Lung (tissue), 17 donors: ENCODE measurements at places on chromosomes 5 and 9. TPM values are rescaled to one million over a fixed set of nuclear protein-coding genes. Genes with fewer than 3 reads are reported as not detected.

DNA sequence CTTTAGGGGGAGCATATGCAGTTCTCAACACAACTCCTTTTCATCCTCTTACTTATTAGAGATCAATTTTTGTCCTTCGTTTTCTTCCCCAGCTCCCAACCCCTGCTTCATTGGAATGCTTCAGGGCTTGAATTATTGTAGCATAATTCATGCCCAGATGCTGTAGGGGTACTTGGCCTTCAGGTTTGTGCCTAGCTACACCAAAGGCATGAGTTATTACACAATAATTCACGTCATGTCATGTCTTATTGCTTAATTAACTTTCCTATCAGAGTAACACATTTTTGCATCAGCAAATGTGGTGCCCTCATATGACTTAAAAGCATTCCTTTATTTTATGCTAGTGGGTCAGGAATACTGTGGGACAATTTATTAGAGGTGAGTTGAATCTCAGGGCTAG lies 507.2 kb downstream of the NFIB start:
- DNase-seq, result no peak

DNA sequence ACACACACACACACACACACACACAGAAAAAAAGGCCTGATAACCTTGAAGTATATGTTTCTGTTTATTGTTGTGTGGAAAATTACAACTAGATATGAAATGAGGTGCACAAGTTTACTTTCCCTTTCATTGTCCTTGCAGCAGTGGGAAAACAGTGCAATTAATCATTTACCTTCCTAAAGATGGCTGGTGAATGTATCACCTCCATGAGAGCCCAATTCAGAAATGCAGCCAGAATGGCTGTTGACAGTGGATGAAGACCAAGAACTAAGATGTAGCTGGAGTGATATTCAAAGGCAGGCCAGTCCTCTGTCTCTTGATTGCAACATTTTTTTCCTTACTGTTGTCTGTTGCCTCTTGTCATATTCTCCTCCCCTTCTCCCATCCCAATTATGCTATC lies 49.6 kb upstream of the EIF4EBP3 start:
- no peak for DNase-seq

DNA sequence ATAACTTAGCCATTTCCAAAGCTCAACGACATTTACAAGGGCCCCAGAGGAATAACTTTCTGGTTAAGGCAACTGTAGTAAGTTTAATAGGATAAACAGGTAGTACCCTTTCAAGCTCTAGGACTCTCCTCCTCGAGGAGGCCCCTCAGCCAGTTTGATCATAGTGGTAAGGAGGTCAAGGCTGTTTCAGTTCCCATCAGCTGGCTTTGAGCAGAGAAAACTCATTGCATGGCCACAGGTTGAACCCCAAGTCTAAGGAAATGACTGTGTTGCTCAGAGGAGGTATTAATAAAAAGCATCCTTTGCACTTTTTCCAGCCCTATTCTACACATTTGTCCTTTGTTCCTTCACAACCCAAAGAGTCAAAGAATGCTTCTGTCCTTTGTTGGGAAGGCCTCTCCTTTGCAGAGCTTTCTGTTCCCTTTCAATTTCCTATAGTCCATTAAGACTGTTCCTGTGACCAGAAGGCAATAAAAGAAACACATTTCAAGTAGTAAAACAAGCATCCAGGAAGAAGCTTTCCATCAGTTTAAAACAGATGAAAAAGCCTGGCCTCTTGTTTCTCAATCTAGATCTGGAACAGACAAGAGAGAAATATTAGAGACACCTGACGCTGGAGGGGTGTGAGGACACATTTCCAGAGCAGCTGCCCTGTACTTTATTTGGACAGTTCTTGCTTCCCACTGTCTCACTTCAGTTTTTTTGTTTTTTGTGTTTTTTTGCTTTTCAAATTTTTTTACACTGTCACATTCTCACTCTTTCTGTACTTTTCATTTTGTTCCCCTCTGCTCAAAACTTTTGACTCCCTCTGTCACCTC lies 54.1 kb downstream of the PRRC1 start:
- no peak for DNase-seq

CMYA5 gene
- total RNA-seq, result 12.3 TPM

GRCh38 chr9:89311346-89312221 lies 589 bp downstream of the CKS2 start:
- DNase-seq, result no peak

- no peak for DNase-seq
Observed at GRCh38 chr5:176577312-176578176, 28.4 kb downstream of the CDHR2 start.
